Frontal cortex (tissue), 4 donors: ENCODE measurements at places on chromosomes 7 and 10. TPM values are rescaled to one million over a fixed set of nuclear protein-coding genes. Genes with fewer than 3 reads are reported as not detected.

Gene OR2A2
- total RNA-seq = not detected

Gene GSDME
- 39.5 TPM for total RNA-seq

Gene XPNPEP1
- total RNA-seq = 79.9 TPM

Gene TM9SF3
- total RNA-seq = 130 TPM

Gene MRC1
- 3.7 TPM for total RNA-seq

Gene BMPER
- total RNA-seq = 2.9 TPM

Gene TEX36
- total RNA-seq = 0.41 TPM

Gene TLX1
- not detected for total RNA-seq

Gene EVX1
- not detected for total RNA-seq

Gene UBE2D1
- total RNA-seq = 48.5 TPM

Gene FAM13C
- 20.8 TPM for total RNA-seq

Gene PHYH
- total RNA-seq = 27.3 TPM

Gene ZNF273
- total RNA-seq = 40.8 TPM
